ENCODE measurements at places on chromosomes 7 and 10.

GRCh38 chr10:31101123-31101522 lies 69.5 kb upstream of the ZNF438 start:
- peaks cover 79% of the 10 kb centered on the region for H3K4me1 ChIP-seq
- H3K27ac ChIP-seq: peak overlapping the region; percentile 87
- H3K4me3 ChIP-seq: peak overlapping the region; percentile 71
- H3K36me3 ChIP-seq: peaks cover 2% of the 10 kb centered on the region
- DNase-seq: peak; percentile 79
- H3K27me3 ChIP-seq: no peaks in the 10 kb centered on the region

GRCh38 chr7:29886827-29887226 lies 80.5 kb downstream of the WIPF3 start:
- no peaks in the 10 kb centered on the region for H3K27me3 ChIP-seq
- no peak for DNase-seq
- no peak overlapping the region for H3K4me3 ChIP-seq

DNA sequence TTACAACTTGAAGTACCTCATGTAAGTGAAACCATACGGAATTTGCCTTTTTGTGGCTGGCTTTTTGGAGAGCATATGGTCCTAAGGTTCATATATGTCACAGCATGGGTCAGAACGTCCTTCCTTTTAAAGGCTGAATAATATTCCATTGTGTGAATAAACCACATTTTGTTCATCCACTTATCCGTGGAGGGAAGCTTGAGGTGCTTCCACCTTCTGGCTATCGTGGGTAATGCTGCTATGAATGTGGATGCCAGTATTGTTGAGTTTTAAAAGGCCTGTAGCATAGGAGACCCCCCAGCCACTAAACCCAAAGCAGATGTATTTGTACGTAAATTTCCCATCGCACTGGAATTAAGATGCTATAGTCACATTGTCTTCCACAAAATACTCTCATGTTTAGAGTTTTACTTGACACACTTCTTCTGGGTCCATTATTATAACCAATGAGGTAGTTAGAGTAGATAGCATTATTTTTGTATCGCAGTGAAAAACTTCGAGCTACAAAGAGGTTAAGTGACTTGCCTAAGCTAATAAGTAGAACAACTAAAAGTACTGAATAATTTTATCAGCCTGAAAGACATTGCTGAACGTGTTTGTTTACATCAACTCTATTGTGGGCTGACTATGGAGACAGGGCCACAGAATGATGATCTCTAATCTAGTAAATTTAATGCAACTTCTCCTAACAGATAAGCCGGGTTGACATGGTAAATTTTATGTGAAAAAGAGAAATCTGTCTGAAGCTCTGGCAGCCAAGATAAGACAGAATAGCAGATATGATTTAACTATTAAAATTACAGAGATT lies 183.0 kb upstream of the CTBP2 start:
- H3K4me1 ChIP-seq: no peaks in the 10 kb centered on the region
- no peak overlapping the region for H3K4me3 ChIP-seq
- DNase-seq: no peak
- H3K36me3 ChIP-seq: no peaks in the 10 kb centered on the region

GRCh38 chr7:103597606-103598005 lies 151.6 kb upstream of the SLC26A5 start:
- H3K4me3 ChIP-seq: no peak overlapping the region
- no peak for DNase-seq
- no peaks in the 10 kb centered on the region for H3K4me1 ChIP-seq
- H3K27me3 ChIP-seq: peaks cover 31% of the 10 kb centered on the region

DNA sequence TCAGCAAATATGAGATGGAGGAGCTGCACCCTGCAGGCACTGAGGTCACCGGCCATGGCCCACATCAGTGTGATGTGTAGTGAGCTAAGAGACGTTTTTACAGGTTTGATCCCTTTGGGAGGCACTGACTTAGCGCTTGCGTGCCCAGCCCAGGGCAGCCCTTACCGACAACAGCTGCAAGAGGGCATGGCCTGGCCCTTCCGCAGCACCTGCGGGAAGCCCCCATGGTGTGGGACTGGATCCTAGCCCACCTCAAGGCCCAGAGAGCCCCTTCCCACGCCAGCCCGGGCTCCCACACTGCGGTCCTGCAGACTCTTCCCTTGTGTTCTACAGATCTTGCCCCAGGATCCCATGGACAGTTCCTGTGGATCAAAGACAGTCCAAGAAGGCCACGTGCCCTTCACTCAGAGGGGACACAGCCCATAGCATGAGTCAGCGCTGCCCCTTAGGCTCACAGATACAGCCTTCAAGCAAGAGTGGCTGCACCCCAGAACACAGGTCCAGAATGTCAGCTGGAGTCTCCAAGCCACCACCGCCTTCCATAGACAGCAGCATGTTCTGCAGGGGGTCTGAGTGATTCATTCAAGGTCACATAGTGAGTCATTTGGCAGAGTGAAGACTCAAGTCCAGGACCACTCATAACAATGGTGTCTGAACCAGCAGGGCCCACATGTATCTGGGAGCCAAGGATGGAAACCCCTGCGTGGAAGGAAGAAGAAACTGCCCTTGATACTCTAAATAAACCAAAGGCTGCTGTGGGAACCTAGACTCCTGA lies 25.4 kb downstream of the TLL2 start:
- H3K4me3 ChIP-seq: no peak overlapping the region
- H3K27ac ChIP-seq: no peak overlapping the region
- no peak for DNase-seq
- peaks cover 28% of the 10 kb centered on the region for H3K27me3 ChIP-seq
- H3K36me3 ChIP-seq: no peaks in the 10 kb centered on the region
- H3K4me1 ChIP-seq: no peaks in the 10 kb centered on the region

GRCh38 chr7:36048902-36049240 lies 104.2 kb upstream of the EEPD1 start:
- H3K27me3 ChIP-seq: no peaks in the 10 kb centered on the region
- no peak for DNase-seq
- H3K4me1 ChIP-seq: no peaks in the 10 kb centered on the region
- H3K4me3 ChIP-seq: no peak overlapping the region

GRCh38 chr7:47979145-47979831 lies at the start of gene HUS1:
HUS1 (minus strand) TSS chr7:47979615; CDS start chr7:47979519, 96 bp downstream.
- H3K27me3 ChIP-seq: no peaks in the 10 kb centered on the region
- peak within 1 kb of the TSS; percentile 91 for H3K27ac ChIP-seq
- peaks cover 31% of the 10 kb centered on the region for H3K36me3 ChIP-seq

- H3K4me1 ChIP-seq: no peaks in the 10 kb centered on the region
- no peak overlapping the region for H3K4me3 ChIP-seq
- DNase-seq: no peak
These were observed 373.5 kb upstream of the CELF2 start for GRCh38 chr10:10644008-10644646.

- H3K27ac ChIP-seq: no peak overlapping the region
- H3K4me3 ChIP-seq: no peak overlapping the region
- H3K27me3 ChIP-seq: peaks cover 18% of the 10 kb centered on the region
- no peak for DNase-seq
- H3K36me3 ChIP-seq: no peaks in the 10 kb centered on the region
These were observed 75.8 kb downstream of the ZRANB1 start for GRCh38 chr10:125017547-125018298.

DNA sequence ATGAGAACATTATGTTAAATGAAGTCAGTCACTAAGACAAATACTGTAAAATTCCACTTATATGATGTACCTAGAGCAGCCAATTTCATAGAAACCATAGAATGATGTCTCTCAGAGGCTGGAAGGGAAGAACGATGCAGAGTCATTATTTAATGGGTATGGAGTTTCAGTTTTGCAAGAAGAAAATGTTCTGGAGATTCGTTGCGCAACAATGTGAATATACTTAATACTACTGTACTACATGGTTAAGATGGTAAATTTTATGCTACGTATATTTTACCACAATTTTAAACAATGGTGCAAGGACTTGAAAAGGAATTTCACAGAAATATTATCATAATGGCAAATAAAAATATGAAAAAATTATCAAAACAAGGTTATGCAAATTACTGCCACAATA lies 972.6 kb downstream of the KCNMA1 start:
- H3K4me3 ChIP-seq: no peak overlapping the region
- H3K4me1 ChIP-seq: no peaks in the 10 kb centered on the region
- DNase-seq: no peak
- H3K27ac ChIP-seq: no peak overlapping the region
- H3K27me3 ChIP-seq: no peaks in the 10 kb centered on the region

- H3K27ac ChIP-seq: no peak overlapping the region
- H3K27me3 ChIP-seq: peaks cover 8% of the 10 kb centered on the region
- no peak for DNase-seq
- H3K4me1 ChIP-seq: peaks cover 33% of the 10 kb centered on the region
- no peak overlapping the region for H3K4me3 ChIP-seq
These were observed 292.9 kb upstream of the PITRM1 start for GRCh38 chr10:3465406-3465891.

- H3K4me3 ChIP-seq: no peak overlapping the region
- H3K4me1 ChIP-seq: no peaks in the 10 kb centered on the region
- H3K27me3 ChIP-seq: peaks cover 13% of the 10 kb centered on the region
- H3K36me3 ChIP-seq: no peaks in the 10 kb centered on the region
- no peak for DNase-seq
- no peak overlapping the region for H3K27ac ChIP-seq
These were observed 42.9 kb downstream of the ABCB4 start for GRCh38 chr7:87432536-87432935.

- H3K4me3 ChIP-seq: no peak overlapping the region
- H3K27ac ChIP-seq: no peak overlapping the region
- peaks cover 60% of the 10 kb centered on the region for H3K4me1 ChIP-seq
- no peaks in the 10 kb centered on the region for H3K27me3 ChIP-seq
- DNase-seq: no peak
These were observed 66.6 kb downstream of the CUBN start for GRCh38 chr10:17062955-17063484.

GRCh38 chr10:95795602-95796001 lies 39.6 kb downstream of the ENTPD1 start:
- peaks cover 5% of the 10 kb centered on the region for H3K36me3 ChIP-seq
- H3K27ac ChIP-seq: no peak overlapping the region
- peaks cover 56% of the 10 kb centered on the region for H3K4me1 ChIP-seq
- no peak overlapping the region for H3K4me3 ChIP-seq
- H3K27me3 ChIP-seq: peaks cover 7% of the 10 kb centered on the region

DNA sequence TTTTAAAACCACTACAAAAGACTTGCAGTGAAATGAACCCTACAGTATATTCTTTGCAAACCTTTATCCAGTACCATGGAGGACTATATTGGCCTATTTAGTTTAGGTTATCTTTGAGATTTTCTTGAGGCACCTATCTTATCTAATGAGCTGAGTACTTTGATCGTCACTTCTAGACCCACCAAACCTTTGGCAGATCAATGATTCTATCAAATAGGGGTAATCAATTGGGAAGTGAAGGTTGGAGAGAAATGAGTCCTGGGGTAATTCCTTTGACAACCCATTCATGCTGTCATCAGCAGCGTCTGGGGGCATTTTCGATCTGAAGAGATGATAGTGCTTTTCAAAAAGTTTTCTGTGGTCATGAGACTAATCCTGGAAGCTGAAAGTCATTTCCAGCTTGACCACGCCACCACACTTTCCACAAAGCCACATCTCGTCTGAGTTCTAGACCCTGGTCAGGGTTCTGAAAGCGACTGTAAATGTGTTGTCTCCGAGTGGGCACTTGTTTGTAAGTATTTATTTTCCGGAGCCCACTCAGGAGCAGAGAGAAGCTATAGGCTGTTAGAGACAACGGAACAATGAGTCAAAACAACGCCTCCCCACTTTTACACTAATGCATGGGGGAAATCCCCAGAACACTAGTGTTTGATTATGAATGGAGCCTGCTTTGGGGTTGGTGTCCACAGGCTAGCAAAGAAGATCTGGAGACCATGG lies 4.8 kb downstream of the EGR2 start:
- peak; percentile 91 for DNase-seq
- H3K36me3 ChIP-seq: peaks cover 36% of the 10 kb centered on the region
- H3K4me3 ChIP-seq: peak overlapping the region; percentile 87
- H3K27ac ChIP-seq: peak overlapping the region; percentile 92
- no peaks in the 10 kb centered on the region for H3K27me3 ChIP-seq

GRCh38 chr10:60288256-60288655 lies 101.4 kb downstream of the ANK3 start:
- H3K36me3 ChIP-seq: no peaks in the 10 kb centered on the region
- peaks cover 9% of the 10 kb centered on the region for H3K4me1 ChIP-seq
- H3K27ac ChIP-seq: no peak overlapping the region
- no peak for DNase-seq
- H3K4me3 ChIP-seq: no peak overlapping the region
- H3K27me3 ChIP-seq: no peaks in the 10 kb centered on the region

DNA sequence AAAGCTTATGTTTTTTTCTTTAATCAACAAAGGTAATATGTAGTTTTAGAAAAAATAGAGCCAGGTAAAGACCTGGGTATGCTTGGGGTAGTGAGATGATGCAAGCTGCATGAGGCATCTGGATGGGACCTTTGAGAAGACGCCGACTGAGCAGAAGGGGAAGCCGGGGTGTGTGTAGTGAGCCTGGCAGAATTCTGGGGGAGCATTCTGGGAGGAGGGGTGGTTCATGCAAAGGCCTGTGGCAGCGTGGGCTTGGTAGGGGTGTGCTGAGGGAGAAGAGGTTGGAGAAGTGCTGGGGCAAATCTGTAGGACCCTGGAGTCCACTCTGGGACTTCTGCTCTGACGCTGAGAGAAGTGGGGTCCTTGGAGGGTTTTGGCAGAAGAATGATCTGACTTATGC lies 33.9 kb upstream of the SHH start:
- DNase-seq: no peak
- no peaks in the 10 kb centered on the region for H3K36me3 ChIP-seq
- H3K27me3 ChIP-seq: no peaks in the 10 kb centered on the region
- no peaks in the 10 kb centered on the region for H3K4me1 ChIP-seq
- no peak overlapping the region for H3K27ac ChIP-seq

- DNase-seq: no peak
- H3K27ac ChIP-seq: no peak overlapping the region
- no peaks in the 10 kb centered on the region for H3K27me3 ChIP-seq
- H3K36me3 ChIP-seq: no peaks in the 10 kb centered on the region
- no peaks in the 10 kb centered on the region for H3K4me1 ChIP-seq
- no peak overlapping the region for H3K4me3 ChIP-seq
These were observed 151.9 kb downstream of the AKR1D1 start for GRCh38 chr7:138228119-138228518.

DNA sequence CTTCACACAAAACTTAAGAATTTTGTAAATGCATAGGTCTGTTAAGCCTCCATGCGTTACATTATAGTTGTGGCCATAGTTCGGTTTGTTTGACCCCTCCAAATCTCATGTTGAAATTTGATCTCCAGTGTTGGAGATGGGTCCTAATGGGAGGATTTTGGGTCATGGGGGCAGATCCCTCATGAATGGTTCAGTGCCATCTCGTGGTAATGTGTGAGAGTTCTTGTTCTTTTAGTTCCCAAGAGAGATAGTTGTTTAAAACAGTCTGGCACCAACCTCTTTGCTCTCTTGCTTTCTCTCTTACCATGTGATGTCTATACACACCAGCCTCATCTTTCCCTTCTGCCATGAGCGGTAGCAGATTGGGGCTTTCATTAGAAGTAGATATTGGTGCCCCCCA lies 264.3 kb downstream of the TCF7L2 start:
- no peak overlapping the region for H3K4me3 ChIP-seq
- H3K36me3 ChIP-seq: no peaks in the 10 kb centered on the region
- peaks cover 9% of the 10 kb centered on the region for H3K27me3 ChIP-seq
- DNase-seq: no peak
- no peaks in the 10 kb centered on the region for H3K4me1 ChIP-seq
